ENCODE measurements at places on chromosomes 5 and 9. TPM values are rescaled to one million over a fixed set of nuclear protein-coding genes. Genes with fewer than 3 reads are reported as not detected.

Gene TRIM36
- 2.5 TPM for total RNA-seq

GRCh38 chr9:93200989-93201334, 17.0 kb downstream of the WNK2 start:
- no peak for DNase-seq

Gene WDR38
- total RNA-seq = not detected

- no peak for DNase-seq
Observed at GRCh38 chr9:114139071-114139470, 16.3 kb upstream of the COL27A1 start.

DNA sequence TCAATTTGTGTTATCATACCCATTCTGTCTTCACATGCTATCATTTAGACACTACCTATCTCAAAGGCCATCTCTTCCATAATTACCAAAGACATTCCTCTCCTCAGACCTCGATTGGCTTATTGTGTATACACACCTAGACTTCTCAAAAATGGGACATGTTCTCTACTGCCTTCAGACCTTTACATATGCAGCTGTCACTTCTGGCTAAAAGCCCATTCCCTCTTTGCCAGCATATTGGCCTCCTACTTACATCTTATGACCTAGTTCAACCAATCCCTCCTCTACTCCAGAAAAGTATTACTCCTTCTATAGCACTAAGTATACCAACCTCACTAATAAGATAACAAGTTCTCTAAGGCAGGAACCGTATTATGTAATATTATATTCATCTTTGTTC, 84.4 kb downstream of the RAPGEF6 start:
- no peak for DNase-seq

Gene ANXA2R
- total RNA-seq = 4.6 TPM

GRCh38 chr5:73412597-73412988, 36.0 kb downstream of the FOXD1 start:
- no peak for DNase-seq

DNA sequence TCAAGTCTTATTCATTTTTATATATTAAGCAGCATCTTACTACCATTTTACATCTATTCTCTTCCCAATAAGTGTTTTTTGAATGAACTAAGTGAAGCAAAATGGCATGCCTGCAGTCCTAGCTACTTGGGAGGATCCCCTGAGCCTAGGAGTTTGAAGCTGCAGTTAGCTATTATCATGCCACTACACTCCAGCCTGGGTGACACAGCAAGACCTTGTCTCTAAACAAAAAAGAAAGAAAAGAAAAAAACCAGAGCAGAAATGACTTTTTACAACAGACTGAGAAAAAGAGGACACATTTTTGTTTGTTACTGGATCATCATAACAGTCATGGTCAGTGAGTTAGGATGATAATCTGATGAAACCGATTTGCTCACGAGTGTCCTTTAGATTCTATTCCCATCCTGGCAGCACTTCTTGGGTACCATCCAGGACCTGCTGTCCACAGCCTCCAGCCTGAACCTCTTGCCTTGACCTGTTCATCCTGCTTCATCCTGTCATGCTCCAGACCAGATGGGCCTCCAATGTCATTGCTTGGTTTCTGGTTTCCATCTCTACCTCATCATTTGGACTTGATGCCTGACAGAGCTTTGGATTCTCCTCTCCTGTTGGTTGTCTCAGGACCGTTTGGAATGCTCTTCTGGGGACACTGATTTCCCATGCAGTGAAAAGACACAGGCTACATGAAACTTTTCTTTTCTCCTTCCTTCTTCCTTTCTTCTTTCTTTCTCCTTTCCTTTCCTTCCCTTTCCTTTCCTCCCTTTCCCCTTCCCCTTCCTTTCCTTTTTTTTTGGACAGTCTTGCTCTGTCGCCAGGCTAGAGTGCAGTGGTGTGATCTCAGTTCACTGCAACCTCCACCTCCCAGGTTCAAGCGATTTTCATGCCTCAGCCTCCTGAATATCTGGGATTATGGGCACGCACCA, 50.1 kb upstream of the GLRX start:
- DNase-seq = no peak

DNA sequence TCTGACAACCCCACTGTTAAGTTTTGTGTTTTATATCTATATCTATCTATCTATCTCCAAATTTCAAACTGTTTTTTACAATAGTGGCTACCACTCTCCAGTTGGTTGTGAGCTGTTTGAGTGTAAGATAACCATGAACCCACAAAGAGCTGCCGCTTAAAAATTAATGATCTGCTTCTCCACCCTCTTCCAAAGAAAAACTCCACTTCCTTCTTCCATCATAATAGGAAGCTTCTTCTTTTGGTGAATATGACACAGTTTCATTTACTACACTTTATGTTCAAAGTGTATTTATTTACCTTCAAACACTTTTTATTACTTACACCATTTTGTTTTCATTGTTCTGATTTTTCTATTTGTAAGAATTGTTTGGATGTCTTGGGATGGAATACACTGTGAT, 37.9 kb downstream of the SPZ1 start:
- DNase-seq = no peak

GRCh38 chr5:40717281-40717680, 37.6 kb downstream of the PTGER4 start:
- no peak for DNase-seq

All from NCI-H460 (cell line).